CD4-positive, alpha-beta T cell treated with Interleukin-15 for 4 hours (primary cell): ENCODE measurements at places on chromosomes 11 and 22.

DNA sequence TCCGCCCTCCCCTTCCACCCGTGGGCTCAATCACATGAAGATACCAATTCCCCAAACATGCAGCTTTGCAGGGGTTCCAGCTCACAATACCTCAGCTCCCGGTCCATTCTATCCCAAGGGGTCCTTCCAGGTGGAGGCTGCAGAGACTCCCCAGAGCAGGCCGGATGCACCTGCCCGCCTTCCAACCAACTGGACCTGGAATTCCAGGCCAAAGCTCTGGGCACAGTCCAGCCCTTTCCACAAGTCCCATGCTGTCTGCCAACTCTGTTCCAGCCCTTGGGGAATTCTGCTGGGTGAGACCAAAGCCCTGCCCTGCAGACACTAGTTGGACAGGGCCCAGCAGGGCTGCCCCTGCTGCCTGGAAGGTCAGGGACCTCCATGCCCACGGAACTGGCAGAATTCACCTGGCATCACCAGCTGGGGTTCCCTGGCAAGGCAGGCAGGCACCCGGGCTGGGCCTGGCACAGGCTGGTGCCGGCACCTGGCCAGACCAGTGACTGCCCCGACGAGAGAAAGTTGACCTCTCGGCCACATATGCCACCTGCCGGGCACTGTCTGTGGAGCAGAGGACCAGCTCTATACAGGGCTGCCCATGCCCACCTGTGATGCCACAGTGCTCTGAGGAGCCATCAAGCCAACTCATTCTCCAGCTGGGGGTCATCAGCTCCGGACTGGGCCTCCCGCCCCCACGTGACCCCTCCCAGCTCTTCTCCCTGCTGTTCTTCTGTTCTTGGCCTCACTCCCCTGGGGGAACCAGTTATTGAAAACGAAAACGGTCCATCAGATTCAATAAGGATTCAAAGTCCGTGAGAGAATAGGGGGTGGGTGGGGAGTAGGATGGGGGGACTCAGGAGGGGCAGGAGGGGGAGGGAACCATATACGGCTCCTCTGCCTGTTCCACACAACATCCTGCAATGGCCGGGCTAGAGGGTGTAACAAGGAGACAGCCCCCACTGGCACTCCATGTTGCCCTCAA lies 4.7 kb downstream of the SYT7 start:
- no peak for DNase-seq

- DNase-seq = no peak
Measured at GRCh38 chr11:371716-372590, 2.7 kb downstream of the B4GALNT4 start.

DNA sequence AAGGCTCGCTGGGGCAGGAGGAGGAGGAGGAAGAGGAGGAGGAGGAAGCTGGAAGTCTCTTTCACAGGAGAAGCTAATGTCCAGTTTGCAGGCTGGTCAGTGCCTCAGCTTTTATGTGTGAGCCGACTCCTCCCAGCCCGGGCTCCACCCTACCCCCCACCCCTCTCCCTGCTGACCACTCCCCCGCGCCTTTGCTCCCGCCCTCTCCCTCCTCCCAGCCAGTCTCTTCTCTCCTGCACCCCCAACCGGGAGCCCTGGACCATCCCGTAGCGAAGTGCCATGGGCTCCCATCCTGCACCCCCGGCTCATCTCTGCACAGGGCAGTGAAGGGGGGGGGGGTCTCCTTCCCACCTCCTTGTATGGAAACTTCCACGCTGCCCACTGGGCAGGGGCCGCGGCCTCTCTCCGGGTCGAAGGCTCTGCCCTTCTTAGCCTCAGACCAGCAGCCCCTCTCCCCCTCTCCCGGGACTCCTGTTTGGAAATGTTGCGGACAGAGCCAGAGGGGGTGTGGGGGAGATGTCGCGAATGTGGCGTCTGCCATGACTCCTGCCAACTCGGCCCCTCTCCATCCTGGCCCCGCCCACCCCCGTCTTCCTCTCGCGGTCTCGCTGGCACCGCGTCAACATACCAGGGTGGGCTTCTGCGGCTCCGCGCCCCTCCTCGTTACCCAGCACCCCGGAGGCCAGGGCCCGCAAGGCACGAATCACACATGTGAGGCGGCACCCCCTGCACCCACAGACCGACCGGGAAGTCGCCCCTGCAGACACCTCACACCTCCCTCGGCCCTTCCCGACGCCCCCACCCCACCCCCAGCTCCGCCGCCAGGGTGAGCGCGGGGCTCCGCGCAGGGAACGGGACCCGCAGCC lies 1.8 kb downstream of the IGF2 start:
- DNase-seq = no peak

DNA sequence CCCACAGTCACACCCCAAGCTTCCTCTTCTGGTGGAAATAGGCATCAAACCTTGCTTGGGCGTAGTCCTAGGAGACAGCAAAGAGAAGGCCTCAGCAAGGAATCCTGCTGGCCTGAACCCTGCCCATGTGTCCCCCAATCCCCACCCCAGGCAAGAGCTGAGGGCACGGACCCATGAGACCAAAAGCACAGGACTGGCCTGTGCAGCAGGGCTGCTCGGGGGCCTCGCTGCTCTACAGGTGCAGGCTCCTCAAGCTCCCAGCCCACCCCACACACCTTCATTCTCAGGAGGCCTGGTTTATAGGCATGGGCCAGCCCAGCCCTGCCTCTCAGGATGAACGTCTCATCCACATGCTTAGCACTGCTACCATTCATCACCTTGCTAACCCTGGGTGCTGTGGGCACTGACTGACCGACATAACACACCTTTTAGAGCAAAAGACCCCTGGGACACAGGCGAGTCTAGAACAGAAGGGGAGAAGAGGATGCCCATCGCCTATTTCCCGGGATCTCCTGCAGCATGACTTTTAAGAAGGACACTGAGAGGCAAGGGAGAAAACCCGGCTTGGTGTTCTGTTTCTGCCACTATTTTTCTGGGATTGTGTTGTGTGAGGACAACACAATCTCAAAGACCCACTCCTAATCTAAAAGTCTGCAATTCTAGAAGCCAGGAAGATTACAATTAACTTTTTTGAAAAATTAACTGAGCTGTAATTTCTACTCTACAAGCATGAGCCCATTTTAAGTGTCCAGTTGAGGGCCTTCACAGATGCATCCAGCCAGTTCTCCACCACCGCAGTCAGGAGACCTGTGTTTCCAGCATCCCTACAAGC lies 15.4 kb downstream of the TCIRG1 start:
- DNase-seq = no peak

DNA sequence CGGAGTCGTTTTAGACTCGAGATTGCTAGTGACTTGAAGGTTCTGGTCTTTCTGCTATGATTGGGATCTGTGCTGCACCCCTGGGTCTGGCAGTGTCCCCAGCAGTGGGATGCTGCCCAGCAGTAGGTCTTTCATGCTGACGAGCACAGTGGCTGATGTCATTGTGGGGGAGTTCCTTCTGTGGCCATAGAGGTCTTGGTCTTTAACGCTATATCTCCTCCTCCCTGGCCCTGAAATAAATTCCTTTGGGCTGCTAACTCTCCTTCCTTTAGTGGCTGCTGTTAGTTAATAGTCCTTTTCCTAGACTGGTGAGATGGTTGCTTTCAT lies 136.3 kb downstream of the TEAD1 start:
- DNase-seq = no peak

DNA sequence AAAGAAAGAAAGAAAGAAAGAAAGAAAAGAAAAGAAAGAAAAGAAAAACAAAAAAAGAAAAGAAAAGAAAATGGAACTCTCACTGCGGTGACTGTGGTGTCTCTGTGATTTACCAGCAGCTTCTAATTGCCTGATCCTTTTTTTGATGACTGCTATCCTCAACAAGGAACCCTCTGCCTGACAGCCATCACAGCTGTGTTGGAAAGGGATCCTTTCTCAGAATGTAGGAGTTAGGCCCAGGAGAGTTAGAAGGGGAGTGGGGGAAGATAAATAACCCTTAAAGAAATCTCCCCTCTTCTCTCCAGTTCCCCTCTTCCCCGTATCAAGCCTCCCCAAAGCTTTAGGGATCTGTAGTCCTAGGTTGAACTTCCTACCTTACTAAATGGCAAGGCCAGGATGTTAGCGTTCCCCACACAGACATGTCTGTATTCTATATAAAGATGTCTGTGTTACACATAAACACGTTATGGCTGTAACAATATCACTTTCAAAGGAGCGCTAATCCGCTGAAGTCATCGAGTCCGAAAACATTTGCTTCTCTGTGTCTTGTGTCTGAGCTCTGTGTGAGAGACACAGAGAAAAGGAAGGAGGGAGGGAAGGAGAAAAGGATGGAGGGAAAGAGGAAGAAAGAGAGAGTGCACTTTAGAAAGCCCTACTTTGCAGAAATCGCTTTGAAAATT lies 26.8 kb upstream of the WT1 start:
- DNase-seq = no peak

GRCh38 chr11:17812091-17812864 lies 77.7 kb downstream of the KCNC1 start:
- no peak for DNase-seq

- no peak for DNase-seq
Measured at GRCh38 chr11:40187295-40187694, 1272.2 kb downstream of the LRRC4C start.

GRCh38 chr22:19958083-19959042 lies 16.7 kb upstream of the TXNRD2 start:
- no peak for DNase-seq

DNA sequence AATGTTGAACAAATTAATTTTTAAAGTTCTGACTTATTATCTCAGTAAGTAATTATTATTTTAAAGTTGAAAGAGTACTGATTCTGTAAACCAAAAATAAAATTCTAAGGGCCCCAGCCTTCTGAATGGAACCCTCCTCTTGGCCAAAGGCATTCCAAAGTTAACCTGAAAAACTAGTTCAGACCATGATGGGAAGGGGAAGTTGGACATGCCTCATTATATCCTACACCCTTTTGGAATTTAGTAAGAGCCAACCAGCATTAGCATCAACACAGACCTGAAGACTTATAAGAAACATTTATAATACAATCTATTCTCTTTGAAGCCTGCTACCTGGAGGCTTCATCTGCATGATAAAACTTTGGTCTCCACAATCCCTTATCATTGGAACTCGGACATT lies 18.9 kb downstream of the LGR4 start:
- DNase-seq = no peak

DNA sequence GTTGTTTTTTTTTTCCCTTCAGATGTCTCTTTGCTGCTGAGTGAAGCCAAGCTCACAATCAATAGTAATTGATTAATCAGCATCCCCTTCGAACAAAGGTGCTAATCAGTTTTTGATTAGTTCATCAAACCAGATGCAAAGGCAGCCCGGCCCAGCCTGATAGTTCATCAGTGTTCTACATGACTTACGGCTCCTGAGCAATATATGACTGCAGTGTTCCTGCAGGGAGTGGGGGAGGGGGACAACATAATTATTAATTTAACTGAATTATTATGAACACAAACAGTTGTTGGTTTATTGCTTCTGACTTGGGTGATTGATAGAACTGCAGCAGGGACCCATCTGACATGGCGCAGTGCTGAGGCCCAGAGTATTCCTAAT lies 315.3 kb downstream of the CADM1 start:
- no peak for DNase-seq

GRCh38 chr11:3000032-3000961 lies 8.2 kb upstream of the NAP1L4 start:
- DNase-seq = no peak

GRCh38 chr11:115179636-115180035 lies 324.6 kb downstream of the CADM1 start:
- no peak for DNase-seq

DNA sequence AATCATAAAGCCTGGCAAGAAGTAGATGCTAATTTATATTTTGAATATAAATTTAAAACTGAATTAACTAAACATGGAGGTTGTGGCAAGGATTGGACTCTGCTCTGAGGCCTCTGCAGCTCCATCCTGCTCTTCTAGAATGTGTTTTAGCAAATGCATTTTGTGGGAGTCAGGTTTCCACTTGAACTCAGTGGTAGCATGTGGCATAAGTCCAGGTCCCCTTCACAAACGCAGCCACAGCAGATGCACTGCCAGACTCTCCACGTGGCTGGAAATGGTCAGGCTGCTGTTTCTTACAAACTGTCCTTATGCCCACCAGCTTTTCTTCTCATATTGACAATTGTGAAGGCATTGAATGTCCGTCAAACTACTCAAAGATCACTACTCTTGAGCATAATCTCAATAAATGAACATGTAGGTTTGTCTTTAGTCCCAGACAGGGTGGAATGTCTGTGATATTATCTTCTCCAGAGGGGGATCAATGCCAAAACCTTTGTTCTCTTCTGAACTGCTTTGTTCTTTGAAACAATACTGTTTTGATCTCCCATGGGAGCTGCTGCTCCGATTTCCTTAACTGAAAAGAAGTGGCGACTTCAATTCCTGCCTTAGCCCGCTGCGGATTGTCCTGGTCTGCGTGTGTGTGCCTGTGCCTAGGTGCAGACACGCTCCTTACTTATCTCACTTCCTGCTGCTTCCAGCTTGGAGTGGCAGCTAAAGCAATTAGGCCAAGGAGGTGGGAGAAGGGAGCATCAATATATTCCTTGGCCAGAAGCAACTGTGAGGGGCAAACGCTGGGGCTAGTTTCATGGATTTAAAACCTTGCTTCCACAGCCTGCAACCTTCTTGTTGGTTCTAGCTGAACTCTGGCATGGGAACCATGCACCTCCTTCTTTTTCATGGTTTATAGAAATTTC lies 24.2 kb downstream of the EIF4G2 start:
- DNase-seq = no peak

DNA sequence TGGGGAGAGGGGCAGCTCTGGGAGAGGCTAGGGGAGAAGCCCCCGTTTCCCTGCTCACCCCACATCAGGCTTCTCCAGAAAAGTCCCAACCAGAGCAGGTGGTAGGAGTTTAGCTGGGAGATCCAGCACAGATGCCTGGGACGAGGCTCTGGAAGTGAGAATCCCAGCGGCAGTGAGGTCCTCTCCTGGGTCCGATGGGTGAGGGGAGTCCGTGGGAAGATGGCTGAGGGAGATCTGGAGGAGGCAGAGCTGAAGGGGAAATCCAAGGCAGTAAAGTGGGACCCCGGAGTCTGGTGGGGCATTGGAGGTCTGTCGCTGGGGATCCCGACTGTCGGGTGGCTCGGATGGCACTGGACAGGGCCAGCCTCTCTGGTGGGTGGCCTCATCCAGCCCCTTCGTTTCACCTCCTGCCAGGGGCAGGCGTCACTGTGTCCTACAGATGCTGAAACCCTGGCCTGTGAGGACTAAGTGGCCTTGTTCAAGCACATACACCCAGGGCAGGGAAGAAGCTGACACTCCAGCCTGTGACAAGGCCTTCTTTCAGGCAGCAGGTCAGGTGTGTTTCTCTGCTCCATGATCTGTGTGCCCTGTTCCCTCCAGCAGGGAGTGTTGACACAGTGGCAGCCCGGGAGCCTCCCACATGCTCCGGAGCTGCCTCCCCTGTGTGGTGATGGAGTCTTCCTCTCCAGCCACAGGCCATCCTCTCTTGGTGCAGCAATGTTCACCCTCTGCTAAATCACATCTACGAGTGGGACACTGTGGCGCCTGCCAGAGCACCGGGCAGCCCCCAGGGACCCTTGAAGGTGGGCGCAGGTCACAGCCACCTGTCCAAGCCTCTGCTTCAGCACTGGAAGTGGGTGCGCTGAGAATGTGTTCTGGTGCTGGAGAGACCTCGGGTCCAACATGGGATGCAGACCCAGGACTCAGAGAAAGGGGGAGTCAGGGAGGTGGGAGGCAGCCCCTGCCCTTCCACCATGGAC lies 850.8 kb downstream of the BRD1 start:
- no peak for DNase-seq
